ENCODE measurements at places on chromosomes 1 and 21.

- no peak for DNase-seq
Measured at GRCh38 chr1:64699327-64699726, 45.5 kb upstream of the RAVER2 start.

DNA sequence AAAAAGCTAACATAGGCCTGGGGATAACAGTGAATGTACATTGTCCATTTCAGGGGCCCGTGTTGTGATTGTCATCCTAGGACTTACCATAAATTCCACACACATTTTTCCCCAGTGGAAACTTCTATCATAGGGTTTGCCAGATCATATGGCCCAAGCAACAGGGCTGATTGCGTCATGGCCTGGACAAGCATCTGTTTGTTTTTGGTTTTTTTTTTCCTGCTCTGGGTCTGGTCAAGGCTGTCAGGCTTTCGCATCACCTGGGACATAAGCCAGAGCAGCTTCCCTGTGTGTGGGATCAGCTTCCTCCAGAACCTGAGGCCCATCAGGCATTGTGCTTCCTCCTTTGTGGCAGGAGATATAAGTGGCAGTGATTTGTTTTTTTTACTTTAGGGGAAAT lies 598.5 kb upstream of the USP24 start:
- no peak for DNase-seq

DNA sequence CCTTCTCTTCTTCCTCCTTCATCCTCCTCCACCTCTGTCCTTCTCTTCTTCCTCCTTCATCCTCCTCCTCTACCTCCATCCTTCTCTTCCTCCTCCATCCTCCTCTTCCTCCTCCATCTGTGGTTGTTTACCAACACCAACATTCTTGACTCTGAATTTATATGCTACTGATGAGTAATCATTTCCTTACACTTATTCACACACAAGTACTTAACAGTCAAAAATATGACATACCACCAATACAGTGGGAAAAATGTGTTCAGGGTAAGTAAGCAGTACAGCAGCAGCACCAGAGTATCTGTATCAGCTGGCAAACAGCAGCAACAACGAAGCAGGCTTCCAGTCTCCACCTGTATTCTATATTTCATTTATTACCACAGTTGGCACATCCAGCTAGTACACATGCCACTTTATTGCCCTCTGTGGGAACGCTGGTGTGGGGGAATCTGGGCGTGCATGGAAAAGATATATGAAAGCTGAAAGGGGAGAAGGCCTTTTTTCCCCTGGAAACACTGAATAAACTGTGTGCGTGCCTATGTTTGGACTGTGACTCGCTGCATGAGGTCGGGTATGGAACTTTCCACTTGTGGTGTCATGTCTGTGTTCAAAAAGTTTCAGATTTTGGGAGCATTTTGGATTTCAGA lies 16.0 kb downstream of the ADSS2 start:
- no peak for DNase-seq

- DNase-seq, result no peak
Measured at GRCh38 chr21:38048167-38048566, 131.9 kb upstream of the KCNJ6 start.

DNA sequence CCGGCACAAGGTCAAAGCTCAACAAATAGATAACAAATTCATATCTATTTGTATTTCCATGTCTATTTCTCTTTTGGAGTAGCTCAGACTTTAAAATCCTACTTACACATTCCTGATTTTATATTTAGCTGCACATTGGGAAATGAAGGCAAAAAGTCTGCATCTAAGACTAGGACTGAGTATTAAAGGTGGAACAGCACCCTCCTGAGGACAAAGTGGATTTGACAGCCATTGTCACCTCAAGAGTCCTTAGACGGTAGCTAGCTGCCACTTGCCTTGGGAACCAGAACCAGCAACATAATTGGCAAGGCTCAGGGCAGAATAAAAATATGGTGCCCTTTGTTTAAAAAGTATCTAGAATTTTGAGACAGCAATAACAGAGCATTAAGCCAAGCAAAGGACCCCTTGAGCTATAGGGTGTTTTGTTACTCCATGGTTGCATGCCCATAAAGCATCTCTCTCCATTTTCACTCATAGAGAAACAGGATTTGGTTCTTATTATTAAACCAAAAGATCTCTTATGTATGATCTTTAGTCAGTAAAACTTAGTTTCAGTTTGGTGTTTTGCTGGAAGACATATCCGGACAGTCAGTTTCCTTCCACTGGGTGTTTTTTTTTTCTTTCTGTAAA lies 30.0 kb upstream of the SGIP1 start:
- DNase-seq, result peak; percentile 82

GRCh38 chr1:118143831-118144230 lies 41.2 kb downstream of the SPAG17 start:
- DNase-seq, result no peak

- DNase-seq, result no peak
Measured at GRCh38 chr1:8155528-8156186, 129.5 kb upstream of the ERRFI1 start.

DNA sequence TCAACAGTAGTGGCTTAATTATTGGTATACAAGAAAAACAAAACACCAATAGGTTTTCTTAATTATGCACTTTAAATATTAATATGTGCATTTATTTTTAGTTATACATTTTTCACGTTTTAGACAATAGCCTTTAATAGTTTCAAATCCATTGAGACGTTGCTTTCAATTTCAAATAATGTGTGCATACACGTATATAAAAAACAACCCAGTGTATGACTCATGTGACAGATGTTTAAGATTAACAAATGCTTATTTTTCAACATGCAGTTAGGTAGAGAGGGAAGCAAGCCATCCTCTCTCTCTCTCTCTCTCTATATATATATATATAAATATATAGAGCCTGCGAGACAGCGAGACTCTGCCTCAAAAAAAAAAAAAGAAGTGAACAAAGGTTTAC lies 24.3 kb downstream of the EYA3 start:
- no peak for DNase-seq

GRCh38 chr1:222073307-222073995 lies 331.6 kb upstream of the DUSP10 start:
- peak; percentile 63 for DNase-seq

- DNase-seq, result no peak
Measured at GRCh38 chr1:67004176-67004575, 49.8 kb downstream of the SLC35D1 start.

GRCh38 chr1:189783456-189783855 lies 694.2 kb downstream of the BRINP3 start:
- DNase-seq, result no peak

DNA sequence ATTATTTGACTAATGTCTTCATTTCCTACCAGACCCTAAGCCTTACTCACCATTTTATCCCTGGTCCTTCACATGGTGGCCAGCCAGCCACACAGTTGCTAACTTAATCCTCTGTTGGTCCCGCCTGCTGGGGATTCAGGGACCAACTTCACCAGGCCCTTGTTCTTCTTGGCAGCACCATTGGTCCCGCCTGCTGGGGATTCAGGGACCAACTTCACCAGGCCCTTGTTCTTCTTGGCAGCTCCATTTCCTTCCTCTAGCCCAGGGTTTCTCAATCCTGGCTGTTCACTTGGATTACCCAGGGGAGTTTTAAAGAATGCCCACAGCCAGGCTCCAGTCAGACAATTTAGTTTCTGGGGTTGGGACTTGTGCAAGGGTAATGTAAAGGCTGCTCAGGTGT lies 233.1 kb upstream of the CSF3R start:
- DNase-seq, result no peak

DNA sequence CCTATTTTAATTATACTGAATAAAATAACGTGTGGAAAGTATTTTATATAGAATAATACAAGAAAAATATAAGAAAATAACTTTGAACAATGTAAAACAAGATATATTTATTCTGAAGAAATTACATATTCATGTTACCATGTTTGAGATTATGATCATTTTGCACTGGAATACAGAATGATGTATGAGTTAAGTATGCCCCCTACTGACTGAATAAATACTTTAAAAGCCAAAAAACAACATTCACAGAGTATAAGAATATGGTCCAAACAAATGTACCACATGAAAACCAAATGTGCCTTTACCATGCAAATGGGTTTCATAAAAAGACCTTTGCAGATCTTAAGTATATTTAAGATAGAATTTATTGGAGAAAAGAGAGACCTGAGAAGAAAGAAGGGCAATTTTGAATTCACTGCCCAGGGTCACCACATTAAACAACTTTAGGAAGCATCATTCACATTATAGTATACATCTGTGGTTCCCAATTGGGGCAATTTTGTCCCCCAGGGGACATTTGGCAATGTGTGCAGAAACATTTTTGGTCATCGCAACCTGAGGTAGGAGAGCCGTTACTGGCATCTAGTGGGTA lies 136.6 kb upstream of the GFI1 start:
- no peak for DNase-seq

DNA sequence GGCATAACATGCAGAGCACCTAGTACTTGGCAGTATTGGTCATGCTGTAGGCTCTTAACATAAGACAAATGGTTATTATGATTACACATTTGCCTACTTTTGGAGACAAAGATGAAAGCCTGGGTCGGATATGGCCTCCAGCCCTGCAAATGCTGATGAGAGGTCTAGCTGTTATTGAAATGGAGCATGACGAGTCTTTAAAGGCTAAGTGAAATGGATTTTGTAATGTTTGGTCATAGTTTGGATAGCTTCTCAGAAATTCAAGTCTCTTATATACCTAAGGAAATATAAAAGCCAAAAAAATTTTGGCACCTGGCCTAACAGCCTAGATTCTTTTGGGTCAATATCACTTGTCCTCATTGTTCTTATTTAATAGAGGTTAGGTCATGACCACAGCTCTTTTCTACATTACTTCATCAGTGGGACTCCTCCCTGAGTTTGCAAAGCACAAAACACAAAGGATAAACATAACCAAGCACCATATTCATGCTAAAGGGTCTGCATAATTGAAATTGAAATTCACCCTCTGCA lies 69.2 kb upstream of the WLS start:
- DNase-seq, result no peak

- no peak for DNase-seq
Measured at GRCh38 chr1:25906644-25907300, 553 bp upstream of the STMN1 start.

GRCh38 chr21:23887725-23888306 lies 1719.5 kb downstream of the MRPL39 start:
- no peak for DNase-seq

DNA sequence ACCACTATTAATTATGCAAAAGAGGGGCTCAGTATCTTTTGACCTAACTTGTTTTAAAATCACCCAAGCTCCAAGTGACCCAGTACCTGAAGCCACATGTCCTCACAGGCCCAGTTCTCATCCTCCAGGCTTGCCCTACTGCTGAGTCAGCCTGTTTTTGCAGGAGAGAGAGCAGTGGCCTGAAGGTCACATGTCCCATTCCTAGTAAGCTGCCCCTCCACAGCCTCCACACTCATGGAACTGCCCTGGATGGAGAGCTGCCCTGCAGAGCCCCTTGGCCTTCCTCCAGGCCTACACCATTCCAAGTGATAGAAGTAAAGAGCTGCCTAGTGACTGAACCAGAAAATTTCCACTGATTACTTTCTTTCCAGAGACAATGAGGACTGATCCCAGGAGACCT lies 139.8 kb upstream of the ST6GALNAC5 start:
- no peak for DNase-seq

DNA sequence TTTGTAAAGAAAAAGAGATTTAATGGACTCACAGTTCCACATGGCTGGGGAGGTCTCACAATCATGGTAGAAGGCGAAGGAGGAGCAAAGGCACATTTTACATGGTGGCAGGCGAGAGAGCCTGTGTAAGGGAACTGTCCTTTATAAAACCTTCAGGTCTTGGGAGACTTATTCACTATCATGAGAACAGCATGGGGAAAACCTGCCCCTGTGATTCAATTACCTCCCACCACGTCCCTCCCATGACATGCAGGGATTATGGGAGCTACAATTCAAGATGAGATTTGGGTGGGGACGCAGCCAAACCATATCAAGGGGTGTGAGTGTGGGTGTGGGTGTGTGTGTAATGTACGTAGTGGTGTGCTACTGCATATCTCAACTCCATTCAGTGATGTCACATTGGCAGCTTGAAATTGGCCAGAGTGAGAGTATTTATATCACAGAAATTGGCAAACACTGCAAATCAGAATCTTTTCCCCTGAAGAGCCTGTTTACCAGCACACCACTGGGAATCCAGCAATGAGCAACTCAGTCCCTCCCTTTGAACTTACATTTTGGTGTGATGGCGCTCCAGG lies 5.4 kb downstream of the ARHGEF10L start:
- no peak for DNase-seq

DNA sequence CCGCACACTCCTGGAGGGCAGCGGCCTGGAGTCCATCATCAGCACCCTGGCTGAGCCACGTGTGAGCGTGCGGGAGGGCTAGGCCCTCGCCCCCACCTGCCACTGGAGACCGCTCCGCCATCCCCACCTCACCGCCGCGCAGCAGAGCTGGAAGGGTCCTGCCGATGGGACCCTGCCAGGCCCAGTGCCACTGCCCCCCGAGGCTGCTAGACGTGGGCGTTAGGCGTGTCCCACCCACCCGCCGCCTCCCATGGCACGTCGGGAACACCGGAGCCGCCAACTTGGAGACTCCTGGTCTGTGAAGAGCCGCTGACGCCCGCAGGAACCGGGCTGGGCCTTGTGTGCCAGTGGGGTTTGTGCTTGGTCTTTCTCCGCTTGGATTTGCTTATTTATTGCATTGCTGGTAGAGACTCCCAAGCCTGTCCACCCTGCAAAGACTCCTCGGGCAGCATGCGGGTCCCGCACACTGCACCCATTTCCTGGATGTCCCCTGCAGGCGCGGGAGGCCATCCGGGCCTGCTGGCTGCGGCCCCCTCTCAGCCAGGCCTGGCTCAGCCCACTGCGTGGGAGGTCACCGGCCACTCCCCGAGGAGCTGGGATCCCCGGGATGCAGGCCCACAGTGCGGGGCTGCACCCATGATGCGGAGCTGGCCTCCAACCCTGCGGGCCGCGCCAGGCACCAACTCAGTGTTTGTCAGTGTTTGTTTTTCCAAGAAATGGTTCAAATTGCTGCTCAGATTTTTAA lies 6.0 kb downstream of the LY9 start:
- no peak for DNase-seq

GRCh38 chr1:1068517-1069055 lies 5.5 kb downstream of the RNF223 start:
- DNase-seq, result no peak

DNA sequence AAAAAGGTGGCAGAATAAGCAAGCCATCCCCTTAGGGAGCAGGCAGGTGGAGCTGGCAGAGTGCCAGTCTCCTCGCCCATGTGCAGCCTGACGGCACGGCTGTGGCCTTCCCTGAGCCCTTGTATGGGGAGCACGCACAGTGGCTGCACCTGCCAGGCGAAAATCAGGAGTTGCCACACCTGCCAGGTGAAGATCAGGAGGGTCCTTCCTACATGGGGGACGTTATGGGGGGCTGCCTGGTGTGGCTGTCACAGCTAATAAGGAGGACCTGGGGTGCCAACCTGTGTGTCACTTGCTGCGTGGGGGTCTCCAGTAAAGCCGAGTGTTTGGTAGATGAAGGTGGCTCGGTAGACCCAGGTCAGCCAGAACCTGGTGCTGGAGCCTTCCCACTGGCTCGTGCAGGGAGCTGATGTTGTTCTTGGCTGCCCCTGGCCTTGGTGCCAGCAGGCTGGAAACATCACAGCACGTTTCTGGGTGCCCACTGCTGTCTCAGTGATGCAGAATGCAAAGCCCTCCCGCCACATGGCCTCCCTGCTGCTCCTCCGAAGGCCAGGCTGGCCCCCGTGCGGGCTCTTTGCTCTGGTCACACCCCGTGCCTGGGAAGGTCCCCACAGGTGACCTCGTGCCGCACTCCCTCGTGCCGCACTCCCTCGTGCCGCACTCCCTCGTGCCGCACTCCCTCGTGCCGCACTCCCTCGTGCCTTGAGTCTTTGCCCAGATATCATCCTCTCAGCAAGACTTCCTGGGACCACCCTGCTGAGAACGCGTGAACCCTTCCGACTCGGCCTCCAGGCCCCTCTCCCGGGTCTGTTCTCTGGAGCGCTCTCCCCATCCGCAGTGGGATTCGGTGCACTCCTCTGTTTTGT lies 55.4 kb downstream of the SLC37A1 start:
- DNase-seq, result no peak
